ENCODE measurements at places on chromosomes 16 and 17. TPM values are rescaled to one million over a fixed set of nuclear protein-coding genes. Genes with fewer than 3 reads are reported as not detected.

The OR1F1 gene
- not detected for total RNA-seq

DNA sequence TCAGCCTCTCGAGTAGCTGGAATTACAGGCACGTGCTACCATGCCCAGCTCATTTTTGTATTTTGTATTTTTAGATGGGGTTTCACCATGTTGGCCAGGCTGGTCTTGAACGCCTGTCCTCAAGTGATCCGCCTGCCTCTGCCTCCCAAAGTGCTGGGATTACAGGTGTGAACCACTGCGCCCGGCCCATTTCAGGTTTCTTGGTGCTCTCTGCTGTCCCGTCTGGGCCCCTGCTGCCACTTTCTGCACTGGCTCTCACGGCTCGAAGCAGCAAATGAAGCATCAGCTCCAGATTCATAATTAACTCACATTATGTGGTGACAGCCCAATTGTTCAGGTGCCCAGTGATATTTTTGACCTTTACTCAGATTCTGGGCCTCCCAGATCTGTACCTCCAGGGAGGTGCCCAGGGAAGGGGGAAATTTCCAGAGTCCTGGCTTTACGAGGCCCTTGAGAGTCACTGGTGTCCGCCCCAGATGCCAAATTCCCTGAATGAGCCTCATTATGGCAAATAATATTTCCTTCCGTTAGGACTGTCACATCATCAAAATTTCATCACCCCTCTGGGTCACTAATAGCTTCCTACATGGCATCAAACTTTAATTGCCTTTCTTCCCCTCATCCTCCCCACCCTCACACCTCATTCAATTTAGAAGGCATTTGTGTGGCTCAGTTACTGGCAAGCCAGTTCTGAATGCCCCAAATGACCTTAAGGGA is 9.0 kb downstream of the SDK2 start:
- no peak for DNase-seq

GRCh38 chr16:22304411-22304810 is 7.2 kb downstream of the POLR3E start:
- DNase-seq: no peak

- DNase-seq: no peak
These were observed 9.4 kb downstream of the DUSP3 start for GRCh38 chr17:43769426-43769825.

- DNase-seq: no peak
These were observed 291.6 kb upstream of the TNRC6C start for GRCh38 chr17:77666881-77667395.

DNA sequence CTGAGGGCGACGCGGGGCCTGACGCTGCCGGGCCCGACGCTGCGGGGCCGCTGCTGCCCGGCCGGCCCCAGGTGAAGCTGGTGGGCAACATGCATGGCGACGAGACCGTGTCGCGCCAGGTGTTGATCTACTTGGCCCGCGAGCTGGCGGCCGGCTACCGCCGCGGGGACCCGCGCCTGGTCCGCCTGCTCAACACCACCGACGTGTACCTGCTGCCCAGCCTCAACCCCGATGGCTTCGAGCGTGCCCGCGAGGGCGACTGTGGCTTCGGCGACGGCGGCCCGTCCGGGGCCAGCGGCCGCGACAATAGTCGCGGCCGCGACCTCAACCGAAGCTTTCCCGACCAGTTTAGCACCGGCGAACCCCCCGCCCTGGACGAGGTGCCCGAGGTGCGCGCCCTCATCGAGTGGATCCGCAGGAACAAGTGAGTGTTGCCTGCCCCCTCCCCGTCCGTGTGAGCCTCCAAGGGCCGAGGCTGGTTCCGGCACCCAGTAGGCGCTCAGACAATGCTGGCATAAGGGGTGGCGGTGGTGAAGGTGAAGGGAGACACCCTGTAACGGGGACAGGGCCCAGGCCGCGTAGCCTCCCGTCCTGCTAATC is 676 bp downstream of the CPD start:
- peak; percentile 55 for DNase-seq

GRCh38 chr16:17963185-17963836 is 373.2 kb downstream of the NPIPA8 start:
- DNase-seq: no peak

DNA sequence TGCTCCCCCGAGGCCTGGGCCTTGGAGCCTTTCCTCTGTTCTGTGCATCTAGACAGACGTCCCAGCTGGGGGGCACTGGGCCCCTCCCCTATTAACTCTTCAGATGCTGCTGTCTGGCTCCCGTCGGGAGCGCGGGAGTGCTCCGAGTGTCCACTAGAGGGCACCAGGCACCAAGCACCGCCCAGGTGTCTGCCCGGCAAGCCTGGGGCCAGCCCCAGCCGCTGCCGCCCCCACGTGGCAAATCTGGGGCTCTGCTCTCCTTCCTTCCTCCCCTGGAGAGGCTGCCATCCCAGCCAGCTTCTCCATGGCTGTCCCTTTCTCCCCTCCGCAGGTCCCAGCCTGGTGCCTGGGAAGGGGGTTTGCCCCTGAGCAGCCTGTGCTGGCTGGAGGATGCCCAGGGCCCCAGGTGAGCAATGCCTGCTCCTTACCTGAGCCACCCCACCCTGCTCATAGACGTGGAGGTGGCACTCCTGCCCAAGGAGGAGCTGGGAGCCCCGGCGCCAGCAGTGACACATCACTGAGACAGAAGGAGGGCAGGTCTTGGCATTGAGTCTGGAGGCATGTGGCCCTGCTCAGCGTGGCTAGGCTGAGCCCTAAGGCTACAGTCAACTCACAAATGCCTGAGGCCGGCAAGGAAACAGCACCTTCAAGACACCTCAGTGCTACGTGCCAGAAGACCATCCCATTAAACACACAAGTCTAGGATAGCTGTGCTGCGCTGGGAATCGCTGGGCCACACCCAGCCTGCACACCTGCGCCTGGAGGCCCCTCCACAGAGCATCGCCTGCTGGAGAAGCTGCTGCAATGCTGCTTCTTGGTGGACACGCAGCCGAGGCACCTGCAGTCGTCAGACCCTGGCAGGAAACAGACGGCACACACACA is 19.7 kb downstream of the TMEM235 start:
- peak; percentile 88 for DNase-seq

- DNase-seq: no peak
These were observed 10.6 kb downstream of the CAMKK1 start for GRCh38 chr17:3882276-3882675.
